ENCODE measurements at places on chromosomes 6 and 20.

DNA sequence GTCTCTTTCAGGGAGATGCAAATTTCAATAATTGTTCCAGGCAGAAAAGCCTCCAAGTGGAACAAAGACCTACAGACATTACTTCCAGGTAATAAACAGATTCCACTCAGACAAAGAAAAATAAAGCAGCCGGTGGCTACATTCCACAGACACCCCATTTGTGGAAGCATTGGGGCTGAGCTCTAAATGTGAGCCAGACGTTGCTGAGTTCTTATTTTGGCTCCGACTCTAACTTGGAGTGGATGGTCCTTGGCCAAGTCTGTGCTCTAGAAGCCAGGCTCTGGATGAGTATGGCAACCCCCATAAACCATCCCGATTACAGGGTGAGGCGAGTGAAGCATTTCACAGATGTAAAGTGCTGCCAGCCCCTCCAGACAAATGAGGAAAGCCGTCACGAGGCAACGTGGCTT, 6.6 kb downstream of the TRAM2 start:
- no peak for DNase-seq

DNA sequence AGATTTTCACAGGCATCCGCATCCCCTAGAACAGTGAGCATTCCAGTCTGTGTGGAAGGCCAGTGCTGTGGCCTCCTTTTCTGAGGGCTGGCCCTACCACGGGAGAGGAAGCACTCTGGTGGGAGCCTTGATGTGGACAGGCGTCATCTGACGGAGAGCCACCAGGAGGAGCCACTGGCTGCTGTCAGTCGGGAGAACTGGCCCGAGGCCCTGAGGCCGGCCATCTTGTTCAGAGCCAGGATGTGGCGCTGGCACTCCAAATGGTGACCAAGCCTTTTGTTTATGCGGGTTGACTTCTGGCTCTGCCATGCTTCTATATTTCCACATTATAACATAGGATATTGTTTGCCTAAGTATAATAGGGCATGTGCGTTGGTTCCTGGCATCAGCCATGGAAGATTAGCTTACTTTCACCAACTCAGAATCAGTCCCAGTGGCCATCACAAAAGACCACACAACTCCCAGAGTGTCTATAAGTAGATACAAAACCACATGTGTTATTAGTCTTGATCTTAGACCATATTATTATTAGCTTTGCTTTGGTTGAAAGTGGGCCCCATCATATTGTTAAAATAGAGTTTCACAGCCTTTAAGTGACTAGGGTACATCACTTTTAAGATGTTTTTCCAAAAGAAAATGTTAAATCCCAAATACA, 273.9 kb upstream of the TAB2 start:
- no peak for DNase-seq

DNA sequence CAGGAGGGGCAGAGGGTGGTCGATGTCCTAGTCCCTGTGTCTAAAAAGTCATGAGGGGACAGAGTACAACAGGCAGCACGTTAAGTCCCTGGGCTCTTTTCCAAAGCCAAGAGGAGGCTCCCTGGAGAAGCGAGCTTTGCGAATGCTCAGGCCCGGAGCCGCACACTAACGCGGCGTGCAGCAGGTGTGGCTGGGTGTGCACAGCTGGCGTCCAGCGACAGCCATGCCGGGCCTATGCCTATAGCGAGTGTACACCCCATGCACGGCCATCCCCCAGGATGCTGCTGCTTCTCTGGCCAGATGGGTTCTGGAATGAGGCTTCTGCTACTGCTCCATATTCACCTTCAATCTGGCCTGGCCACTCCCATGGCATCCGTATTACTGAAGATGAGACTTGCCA, 131.3 kb downstream of the PRND start:
- DNase-seq = no peak

DNA sequence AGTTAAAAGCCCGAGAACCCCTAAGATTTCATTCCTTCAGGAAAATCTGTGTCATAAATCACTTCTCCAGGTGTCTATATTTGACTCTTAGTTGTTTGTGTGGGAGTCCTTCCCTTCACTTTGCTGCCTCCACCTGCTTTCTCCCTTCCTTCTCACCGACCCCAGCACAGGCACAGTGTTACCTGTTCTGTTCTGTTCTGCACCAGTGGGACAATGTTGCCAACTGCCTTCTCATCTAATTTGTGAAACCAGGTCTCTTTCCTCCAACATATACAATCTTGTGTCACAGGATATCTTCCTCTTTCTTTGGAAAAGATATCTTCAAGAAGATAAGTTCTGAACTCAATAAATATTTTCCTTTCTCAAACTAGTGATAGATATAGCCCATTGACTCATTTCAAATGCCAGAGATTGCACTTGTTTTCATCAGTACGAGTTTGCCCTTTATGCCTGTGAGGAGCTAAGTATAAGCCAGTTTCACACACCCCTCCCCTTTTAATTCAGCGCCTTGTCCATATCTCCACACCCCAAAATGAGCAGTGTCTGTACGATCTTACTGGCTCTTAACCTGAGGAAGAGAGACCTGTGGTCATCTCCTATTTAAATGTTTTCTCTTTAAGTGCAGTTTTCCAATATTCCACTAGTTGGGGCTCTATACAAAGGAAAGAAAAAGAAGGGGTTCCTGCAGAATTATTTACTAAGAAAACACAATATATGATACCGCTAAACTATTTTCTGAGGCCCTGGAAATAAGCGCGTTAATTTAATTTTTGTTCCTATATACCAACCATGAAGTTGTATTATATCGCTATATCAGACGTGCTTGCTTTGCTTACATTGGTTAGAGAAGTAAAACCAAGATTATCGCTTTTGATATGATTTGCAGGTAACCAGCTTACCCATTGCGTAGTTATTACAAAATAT, 81.6 kb upstream of the PREP start:
- no peak for DNase-seq

GRCh38 chr20:62097881-62098407, 24.3 kb upstream of the LSM14B start:
- DNase-seq = no peak

- no peak for DNase-seq
Observed at GRCh38 chr6:148700741-148701311, 46.0 kb upstream of the UST start.

DNA sequence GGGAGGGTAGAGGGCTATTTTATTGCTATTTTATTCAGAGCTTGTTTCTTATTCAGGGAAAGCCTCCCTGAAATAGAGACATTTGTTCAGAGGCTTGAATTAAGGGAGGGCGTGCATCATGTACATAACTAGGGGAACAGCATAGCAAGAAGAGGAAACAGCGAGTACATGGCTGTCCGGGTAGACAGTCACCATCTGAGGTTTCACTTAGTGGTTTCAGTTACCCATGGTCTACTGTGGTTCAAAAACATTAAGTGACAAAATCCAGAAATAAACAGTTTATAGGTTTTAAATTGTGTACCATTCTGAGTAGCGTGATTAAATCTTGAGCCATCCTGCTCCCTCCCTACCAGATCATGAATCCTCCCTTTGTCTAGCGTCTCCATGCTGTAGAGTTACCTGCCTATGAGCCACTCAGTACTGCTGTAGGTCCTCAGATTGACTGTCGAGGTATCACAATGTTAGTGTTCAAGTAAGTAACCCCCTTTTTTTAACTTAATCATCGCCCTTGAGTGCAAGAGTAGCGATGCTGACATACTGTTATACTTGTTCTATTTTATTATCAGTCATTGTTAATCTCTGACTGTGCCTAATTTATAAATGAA, 791.5 kb downstream of the TFAP2A start:
- no peak for DNase-seq

DNA sequence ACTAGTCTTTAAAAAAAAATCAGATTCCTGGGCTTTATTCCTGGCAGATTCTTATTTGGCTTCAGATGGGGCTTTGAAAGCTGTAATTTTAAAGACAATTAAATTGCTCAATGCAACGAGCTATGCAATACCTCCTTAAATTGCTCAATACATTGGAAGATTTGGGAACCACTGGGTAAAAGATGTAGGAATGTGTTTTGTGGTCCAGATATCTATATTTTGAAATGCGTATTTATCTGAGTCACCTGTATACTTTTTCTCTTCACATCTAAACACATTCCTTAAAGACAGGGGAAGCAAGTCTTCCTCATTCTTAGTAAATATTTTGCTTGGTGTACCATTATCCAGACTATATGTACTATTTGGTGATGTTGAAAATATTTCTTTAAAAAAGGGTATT, 29.6 kb upstream of the MAP7 start:
- no peak for DNase-seq

GRCh38 chr6:109172101-109172746, 76.9 kb downstream of the CEP57L1 start:
- no peak for DNase-seq

GRCh38 chr6:121236984-121237383, 97.3 kb downstream of the TBC1D32 start:
- no peak for DNase-seq

DNA sequence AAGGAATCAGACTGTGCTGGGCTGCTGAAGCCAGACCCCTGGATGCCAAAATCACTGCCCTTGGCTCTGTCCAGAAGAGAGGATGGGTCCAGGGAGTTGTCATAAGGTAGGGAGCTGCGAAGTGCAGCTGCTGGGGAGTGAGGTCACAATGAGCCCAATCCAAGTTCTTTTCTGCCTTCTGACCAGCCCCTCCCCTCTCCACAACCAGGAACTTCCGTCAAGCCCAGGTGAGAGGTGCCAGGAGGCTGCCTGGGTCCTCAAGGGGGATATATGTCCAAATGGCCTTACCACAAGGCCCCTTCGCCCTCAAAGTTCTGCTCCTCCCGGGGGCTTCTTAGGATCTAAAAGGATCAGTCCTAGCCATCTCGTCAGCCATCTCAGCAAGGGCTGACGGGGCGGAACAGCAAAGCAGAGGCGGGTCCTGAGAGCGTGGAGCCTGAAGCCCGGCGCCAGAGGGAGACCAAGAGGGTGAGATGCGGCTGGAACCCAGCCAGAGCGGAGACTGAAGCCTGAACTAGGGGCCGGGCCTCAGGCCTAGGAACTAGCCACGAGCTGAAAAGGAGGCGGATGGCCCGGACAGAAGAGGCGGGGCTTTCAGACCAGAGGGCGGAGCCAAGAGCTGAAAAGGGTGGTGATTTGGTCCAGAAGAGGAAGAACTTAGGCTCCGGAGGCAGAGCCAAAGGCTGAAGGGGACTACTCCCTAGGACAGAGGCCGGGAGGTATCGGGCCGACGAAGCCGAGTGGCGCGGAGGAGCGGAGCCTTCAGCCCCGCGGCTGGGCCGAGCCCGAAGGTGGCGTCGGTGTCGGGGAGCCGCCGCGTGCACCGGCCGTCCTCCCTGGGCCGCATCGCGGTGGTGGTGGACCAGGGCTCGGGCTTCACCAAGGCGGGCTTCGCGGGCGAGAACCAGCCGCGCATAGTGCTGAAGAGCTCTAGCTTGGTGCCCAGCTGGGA, at the start of gene ACTL10:
Gene ACTL10, plus strand, starts transcription at position 651 of the 952 bp plus-strand sequence. CDS start 555 bp downstream, outside the sequence.
- peak; percentile 98 for DNase-seq

GRCh38 chr20:49510562-49511122, 28.2 kb upstream of the KCNB1 start:
- no peak for DNase-seq

- peak; percentile 77 for DNase-seq
Observed at GRCh38 chr20:2694519-2694918, 1.9 kb downstream of the EBF4 start.

DNA sequence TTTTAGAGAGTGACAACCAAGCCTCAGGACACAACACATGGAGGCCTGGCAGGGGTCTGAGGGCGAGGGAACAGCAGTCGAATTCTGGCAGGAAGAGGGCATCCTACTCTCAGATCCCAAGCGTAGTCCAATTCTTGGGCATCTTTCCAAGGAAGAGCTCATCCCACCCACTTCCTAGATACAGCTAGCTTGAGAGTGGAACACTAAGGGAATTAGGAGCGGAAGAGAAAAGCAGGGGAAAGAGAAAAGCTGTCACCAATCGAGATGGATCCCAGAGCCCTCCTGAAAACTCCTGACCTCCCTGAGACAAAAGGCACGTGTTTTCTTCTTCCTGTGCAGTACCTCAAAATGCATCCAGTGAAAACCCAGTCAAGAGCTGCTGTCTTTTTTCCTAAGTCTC, 67.1 kb downstream of the GFOD1 start:
- DNase-seq = no peak

DNA sequence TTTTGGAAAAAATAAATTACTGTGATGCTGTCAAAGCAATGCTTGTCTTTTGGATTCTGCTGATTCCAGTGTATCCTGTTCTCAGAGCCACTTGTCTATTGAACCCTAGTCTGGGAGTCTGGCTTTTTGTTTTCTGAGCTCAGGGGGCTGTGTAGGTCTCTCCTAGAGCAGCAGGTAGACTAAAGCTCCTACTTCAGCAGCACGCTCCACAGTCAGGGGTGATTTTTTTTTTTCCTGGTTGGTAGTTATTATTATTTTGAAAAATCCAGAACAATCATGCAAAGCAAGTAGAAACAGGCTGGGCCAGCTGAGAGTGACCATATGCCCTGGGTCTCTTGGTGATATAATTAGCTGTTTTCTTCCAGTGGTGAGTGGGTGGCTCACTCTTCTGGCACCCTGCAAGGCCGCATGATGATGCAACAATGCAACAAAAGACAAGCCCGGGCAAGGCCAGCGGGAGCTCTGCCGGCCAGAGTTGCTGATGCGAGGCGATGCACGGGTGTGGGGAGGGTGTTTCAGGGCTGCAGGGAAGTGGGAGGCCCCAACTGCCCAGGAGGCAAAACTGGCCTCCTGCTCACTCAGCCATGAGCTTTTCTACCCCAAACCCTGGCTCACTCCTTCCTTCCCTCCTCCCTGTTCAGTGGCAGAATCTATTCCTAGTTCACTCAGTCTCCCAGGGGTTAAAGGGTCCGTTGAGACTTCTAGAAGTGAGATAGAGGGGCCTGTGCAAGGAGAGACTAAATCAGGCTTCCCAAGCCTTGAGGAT, 11.5 kb upstream of the CDKN1A start:
- peak; percentile 92 for DNase-seq

GRCh38 chr6:152310371-152310954, 326.7 kb downstream of the SYNE1 start:
- no peak for DNase-seq

DNA sequence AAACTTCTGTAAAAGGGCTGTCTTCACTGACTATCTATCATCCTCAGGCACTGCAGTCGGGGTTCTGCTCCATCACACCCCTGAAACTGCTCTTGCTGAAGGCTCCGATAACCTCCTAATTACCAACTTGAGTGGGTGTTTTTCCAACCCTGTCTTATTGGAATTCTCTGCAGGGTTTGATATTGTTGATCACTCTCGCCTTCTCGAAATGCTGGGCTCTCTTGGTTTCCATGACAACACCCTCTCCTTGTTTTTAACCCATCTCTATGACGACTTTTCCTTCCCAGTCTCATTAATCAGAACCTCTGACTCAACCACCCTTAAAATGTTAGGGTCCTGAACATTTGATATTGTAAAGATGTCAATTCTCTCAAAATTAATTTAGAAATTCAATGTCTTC, 39.4 kb upstream of the NNAT start:
- no peak for DNase-seq

DNA sequence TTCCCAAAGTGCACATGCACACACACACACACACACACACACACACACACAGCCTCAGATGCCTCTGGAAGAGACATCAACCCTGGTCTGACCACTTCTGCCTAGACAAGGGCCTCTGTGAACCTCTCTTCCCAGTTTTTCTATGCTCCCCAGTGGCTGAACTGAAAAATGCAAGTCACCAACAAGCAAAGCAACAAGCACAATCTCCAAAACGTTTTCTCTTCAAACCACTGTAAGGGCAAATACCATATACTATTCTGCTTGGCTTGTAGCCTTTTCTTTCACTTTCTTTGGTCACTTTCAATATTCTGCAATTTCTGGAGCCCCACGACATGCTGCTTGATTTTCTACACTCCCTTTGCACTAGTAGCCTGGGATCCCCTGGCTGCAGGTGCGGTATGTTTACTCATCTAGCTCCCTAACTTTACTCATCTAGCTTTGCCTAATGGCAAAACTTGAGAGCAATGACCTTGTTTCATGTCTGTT, 121.4 kb upstream of the DST start:
- no peak for DNase-seq

Data from mesenteric fat pad (tissue), 1 donor.